ENCODE measurements at places on chromosomes 2 and 18. TPM values are rescaled to one million over a fixed set of nuclear protein-coding genes. Genes with fewer than 3 reads are reported as not detected.

The STAT4 gene
- 21.4 TPM for total RNA-seq

The LIPT1 gene
- 31.7 TPM for total RNA-seq

The IMP4 gene
- total RNA-seq = 88.7 TPM

GRCh38 chr2:127887776-127888130 is 2.0 kb upstream of the AMMECR1L start:
- peaks cover 21% of the 10 kb centered on the region for H3K4me1 ChIP-seq
- peak overlapping the region; percentile 96 for H3K27ac ChIP-seq
- H3K4me3 ChIP-seq = no peak overlapping the region
- peaks cover 11% of the 10 kb centered on the region for H3K36me3 ChIP-seq

DNA sequence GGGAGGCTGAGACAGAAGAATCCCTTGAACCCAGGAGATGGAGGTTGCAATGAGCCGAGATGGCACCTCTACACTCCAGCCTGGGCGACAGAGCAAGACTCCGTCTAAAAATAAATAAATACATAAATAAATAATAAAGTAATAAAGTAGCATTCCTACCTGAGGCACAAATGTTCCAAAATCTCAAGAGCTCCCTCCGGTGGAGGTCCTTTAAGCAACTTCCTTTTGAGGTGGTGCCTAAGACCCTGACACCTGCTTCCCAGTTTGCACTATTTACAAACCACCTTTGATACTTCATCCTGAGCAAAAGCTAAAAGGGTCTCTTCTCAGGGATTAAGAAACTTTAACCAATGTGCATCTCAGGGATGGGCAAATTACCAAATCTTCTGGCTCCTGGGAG is 505.1 kb downstream of the CNTNAP5 start:
- no peaks in the 10 kb centered on the region for H3K27me3 ChIP-seq
- H3K4me1 ChIP-seq = no peaks in the 10 kb centered on the region
- H3K4me3 ChIP-seq = no peak overlapping the region
- H3K36me3 ChIP-seq = no peaks in the 10 kb centered on the region
- no peak overlapping the region for H3K27ac ChIP-seq

DNA sequence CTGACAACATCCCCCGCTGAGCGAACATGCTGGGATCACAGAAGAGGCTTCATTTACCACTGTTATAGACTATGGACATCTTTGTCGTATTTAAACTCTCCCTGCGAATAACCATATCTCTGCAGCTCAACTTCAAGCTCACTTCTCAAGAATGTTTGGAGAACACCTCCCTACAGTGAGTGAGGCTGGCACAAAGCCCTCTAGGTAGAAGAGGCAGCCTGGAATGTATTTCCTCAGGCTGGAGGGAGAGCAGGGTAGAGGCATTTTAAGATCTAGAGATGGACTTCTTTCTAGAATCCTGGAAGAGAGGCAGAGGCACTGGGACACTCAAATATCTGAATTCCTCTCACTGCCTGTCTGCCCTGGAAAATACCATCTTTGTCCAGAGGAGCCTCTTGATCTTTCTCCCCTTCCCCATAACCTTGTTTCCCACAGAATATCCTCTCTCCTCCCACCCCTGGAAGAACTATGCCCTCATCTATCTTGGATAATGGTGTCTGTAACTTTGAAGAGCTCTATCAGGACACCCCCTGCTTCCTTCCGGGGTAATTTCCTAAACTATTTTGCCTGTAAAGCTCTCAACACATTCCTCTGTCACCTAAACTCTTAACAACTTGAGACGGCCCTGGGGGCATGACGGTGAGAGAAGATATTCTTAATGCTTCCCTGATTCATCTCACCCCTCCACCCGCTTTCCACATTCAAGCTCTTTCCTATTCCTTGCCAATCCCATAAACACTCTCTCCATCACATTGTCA is 2.4 kb upstream of the ANTXR1 start:
- no peak overlapping the region for H3K4me3 ChIP-seq
- H3K4me1 ChIP-seq = peaks cover 16% of the 10 kb centered on the region
- H3K36me3 ChIP-seq = no peaks in the 10 kb centered on the region
- no peak for DNase-seq

DNA sequence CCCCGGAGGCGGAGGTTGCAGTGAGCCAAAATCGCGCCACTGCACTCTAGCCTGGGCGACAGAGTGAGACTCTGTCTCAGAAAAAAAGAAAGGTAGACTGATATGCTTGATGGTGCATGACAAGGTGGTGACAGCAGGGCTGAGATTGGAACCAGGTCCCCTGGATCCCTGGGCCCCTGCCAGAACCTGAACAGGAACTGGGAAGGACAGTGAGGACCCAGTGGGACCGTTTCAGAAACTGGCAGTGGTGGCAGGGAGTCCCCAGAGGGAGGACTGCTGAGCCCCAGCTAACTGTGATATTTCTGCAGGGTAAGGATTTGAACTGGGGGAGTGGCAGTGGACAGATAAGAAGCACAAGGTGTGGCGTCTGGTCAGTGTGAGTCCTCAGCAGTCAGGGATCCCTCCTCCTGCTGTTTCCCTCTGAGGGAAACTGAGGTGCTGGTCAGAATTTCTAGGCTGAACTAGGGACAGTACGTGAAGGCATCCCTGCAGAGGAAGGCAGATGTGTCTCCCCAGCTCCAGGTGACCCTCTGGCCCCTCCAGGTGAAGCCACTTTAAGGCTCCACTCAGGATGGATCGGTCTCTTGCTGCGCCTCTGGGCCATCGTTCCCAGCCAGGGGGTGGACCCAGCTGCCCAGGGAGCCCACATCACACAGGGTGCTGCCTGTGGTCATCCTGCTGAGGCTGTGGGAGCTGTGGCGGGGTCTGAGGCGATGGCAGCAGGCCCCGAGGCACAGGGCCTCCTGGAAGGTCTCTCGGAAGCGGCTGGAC is 5.6 kb downstream of the NMUR1 start:
- no peaks in the 10 kb centered on the region for H3K27me3 ChIP-seq
- H3K27ac ChIP-seq = no peak overlapping the region
- no peaks in the 10 kb centered on the region for H3K36me3 ChIP-seq
- no peak overlapping the region for H3K4me3 ChIP-seq
- DNase-seq = no peak

GRCh38 chr18:2825613-2826175 is 21.1 kb upstream of the EMILIN2 start:
- H3K27me3 ChIP-seq = no peaks in the 10 kb centered on the region
- no peak for DNase-seq
- no peak overlapping the region for H3K4me3 ChIP-seq
- H3K36me3 ChIP-seq = no peaks in the 10 kb centered on the region

Measured in stomach (tissue), 19 donors.